NCI-H1092 treated with DMSO at 0.1 percent for 48 hours (cell line): ENCODE measurements at places on chromosomes 5 and 9.
A peak's percentile ranks its signal among the peaks of the same experiment; 100 is the strongest.

GRCh38 chr5:6158974-6159831 lies 219.1 kb downstream of the MED10 start:
- peak; percentile 75 for DNase-seq

- no peak for DNase-seq
These were observed 3.1 kb upstream of the IL6ST start for GRCh38 chr5:55997742-55998351.

- no peak for DNase-seq
These were observed 321.9 kb downstream of the GADD45G start for GRCh38 chr9:89926691-89927220.

GRCh38 chr5:79800979-79801827 lies 111.6 kb downstream of the CMYA5 start:
- DNase-seq, result no peak

- DNase-seq, result no peak
These were observed 62.5 kb downstream of the PLCXD3 start for GRCh38 chr5:41447650-41448510.

GRCh38 chr9:5651246-5651645 lies 22.3 kb downstream of the RIC1 start:
- no peak for DNase-seq

DNA sequence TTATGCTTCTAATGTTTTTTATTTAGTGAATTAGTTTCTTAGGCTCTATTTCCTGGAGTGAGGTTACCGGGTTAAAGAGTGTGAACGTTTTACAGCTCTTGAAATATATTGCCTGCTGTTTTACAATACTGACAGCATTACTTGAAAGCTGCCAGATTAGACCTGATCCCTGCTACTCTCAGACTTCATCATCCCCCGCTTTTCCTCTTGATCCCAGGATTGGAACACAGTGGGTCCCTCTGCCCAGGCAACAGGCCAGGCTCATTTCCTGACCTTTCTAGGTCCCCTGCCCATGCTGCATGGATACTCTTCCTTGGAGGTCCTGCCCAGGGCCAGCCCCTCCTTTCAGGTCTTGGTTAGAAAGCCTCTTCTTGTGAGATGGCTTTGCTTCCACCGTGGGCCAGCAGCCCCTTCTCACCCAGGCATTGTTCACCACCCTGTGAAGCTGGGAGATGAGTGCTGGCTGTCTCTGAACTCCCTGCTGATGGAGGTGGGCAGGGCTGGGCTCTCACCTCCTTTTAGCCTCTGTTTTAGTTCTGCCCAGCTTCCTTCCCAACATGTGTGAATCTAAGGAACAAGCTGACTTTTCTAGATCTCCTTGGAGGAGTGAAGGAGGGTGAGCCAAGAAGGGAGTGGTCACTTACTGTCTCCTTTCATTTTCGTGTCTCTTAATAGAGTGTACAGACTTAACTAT lies 15.5 kb upstream of the FAM120AOS start:
- DNase-seq, result no peak

GRCh38 chr9:27653957-27654356 lies 80.7 kb upstream of the C9orf72 start:
- no peak for DNase-seq

GRCh38 chr9:127915801-127916719 lies 781 bp downstream of the ST6GALNAC4 start:
- DNase-seq, result no peak

- DNase-seq, result no peak
These were observed 101.6 kb upstream of the TBCA start for GRCh38 chr5:77877516-77878355.

GRCh38 chr5:109630093-109630492 lies 59.6 kb upstream of the MAN2A1 start:
- DNase-seq, result no peak

- DNase-seq, result no peak
These were observed 120.9 kb downstream of the SSBP2 start for GRCh38 chr5:81629986-81630385.

DNA sequence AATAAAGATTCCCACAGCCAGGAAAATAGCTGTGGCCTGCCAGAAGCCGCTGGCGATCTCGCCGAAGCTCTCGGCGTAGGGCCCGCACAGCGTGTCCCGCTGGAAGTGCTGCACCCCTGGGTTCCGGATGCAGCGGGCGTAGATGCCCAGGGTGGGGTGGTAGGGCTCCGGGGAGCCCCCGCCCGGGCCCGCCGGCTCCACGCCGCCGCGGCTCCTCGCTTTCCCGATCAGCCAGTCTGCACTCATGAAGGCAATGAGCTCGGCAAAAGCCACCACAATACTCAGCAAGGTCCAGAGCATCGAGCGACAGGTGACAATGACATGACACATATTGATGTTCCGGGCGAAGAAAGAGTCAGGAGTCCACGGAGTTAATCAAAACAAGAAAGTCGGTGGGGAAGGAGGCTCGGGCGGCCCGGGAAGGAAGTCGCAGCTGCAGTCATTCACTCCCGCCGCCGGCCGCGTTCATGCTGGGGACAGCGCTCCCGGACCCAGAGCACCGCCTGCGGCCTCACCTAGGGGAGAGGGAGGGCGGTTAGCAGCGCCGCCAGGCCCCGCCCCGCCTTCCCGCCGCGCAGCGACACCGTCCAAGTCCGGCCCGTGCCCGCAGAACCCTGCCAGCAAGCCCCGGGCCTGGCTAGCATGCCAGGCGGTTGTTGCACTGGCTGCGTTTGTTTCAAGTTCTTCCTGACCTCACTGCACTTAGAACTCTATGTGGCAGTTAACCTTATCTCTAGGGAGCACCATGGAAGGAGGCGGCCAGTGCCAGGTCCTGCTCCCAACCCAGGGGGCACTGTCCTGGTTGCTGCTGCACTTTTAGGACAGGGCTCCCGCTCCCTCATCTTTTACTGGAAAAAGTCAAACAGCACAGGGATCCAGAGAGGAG lies 138.4 kb downstream of the LHFPL2 start:
- peak; percentile 19 for DNase-seq

DNA sequence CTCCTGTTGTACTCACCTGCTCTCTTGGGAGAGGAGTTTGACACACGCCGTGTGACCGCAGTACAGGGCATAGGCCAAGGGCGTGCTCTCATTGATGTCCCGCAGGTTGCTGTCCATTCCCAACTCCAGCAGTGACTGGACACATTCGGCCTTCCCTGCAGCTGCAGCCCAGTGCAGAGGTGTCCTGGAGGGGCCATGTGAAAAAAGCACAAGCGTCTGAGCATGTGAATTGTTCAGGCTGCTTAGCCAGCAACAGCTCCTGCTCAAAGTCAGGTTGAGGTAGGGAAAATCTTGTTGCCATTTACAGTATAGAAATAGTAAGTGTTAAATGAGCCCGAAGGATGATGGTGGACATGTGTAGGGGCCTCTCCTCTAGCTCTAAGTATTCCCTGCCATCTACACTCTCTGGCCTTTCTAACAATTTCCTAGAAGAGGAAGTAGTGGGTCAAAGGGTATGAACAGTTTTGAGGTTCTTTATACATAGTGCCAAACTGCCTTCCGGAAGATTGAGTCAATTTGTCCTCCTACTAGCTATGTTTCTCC lies 116.5 kb downstream of the ANKRD55 start:
- no peak for DNase-seq

- peak; percentile 3 for DNase-seq
These were observed 87.5 kb downstream of the TTLL11 start for GRCh38 chr9:122005597-122005996.

GRCh38 chr9:86979657-86980056 lies 32.4 kb upstream of the GAS1 start:
- DNase-seq, result no peak

DNA sequence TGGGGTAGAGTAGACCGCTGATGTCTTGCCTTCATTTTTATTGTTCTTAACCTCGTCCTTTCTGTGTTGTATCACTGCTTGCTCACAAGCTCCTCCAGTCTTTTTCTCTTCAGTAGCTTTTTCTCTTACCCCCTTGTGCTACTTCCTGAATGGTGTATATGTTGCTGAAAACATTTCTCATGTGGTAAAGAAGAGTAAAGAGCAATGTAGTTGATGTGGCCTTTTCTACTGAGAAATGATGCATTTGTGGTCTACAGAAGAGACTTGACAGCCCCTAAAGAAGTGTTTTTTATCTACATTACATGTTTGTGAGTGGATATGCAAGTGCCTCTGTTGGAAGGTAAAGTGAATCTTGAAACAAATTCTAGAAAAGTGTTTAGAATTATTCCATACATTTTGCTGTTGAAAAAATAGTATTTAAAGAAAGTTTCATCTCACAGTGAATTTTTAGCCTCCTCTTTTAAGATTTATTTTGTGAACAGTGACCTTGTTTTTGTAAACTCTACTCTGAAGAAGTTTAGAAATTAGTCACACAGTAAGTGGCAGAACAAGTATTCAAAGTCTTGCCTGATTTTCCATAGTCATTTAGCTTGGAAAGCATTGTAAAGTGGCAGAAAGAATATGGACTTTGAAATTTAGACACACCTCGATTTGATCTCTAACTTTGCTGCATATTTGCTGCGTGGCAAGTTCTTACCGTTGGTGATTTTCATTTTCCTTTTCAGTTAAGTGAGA lies 17.4 kb downstream of the CDC42SE2 start:
- no peak for DNase-seq

- no peak for DNase-seq
These were observed 32.8 kb upstream of the SEMA4D start for GRCh38 chr9:89530726-89531125.

- no peak for DNase-seq
These were observed 786 bp upstream of the KIF3A start for GRCh38 chr5:132737982-132738681.

DNA sequence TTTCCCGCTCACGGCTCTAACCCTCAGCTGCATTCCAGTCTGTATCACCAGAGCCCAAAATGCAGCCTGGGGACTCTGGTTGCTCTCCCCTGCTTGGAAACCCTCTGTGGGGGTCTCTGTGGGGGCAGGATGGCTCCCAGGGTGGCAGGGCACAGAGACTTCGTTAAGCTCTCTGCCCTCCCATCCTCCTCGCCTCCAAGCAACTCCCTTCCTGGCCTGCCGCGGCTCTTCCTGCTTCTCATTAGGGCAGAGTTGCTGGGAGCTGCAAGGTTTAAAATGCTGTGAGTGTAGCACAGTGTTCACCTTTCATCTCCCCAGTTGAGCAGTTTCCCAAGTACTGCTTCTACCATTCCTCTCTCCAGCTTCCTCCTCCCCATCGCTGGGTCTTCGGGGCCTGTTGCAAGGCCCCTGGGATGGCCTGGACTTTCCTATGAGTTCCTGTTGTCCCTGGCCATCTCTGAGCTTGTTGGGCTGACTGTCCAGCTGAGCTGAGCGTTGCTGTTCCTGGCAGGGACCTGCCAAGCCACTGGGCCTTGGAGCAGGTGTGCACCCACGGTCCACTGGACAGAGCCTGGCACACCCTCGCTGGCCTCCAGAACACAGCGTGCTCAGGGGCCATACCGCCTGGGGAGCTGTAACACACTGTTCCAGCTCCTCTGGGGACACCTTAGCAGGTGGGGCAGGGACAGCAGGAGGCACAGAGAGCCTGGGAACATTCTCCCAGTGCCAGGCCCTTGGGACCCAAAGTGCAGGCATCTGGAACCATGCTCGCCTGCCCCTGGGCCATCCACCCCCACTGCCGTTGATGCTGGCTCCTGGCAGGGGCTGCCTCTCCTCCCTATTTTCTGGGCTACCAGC lies 188.4 kb downstream of the C9orf50 start:
- DNase-seq, result peak; percentile 12

- DNase-seq, result peak; percentile 4
These were observed 41.4 kb upstream of the DAB2IP start for GRCh38 chr9:121609822-121610637.

GRCh38 chr5:103347716-103348423 lies 89.3 kb downstream of the MACIR start:
- no peak for DNase-seq
